D721Med (cell line): ENCODE measurements at places on chromosomes 7 and 10.

- DNase-seq: no peak
Measured at GRCh38 chr7:92633211-92633906, 43.2 kb upstream of the FAM133B start.

- DNase-seq: no peak
Measured at GRCh38 chr10:6071181-6072175, 9.3 kb upstream of the IL2RA start.

- no peak for DNase-seq
Measured at GRCh38 chr7:91993976-91994375, 53.3 kb downstream of the AKAP9 start.

DNA sequence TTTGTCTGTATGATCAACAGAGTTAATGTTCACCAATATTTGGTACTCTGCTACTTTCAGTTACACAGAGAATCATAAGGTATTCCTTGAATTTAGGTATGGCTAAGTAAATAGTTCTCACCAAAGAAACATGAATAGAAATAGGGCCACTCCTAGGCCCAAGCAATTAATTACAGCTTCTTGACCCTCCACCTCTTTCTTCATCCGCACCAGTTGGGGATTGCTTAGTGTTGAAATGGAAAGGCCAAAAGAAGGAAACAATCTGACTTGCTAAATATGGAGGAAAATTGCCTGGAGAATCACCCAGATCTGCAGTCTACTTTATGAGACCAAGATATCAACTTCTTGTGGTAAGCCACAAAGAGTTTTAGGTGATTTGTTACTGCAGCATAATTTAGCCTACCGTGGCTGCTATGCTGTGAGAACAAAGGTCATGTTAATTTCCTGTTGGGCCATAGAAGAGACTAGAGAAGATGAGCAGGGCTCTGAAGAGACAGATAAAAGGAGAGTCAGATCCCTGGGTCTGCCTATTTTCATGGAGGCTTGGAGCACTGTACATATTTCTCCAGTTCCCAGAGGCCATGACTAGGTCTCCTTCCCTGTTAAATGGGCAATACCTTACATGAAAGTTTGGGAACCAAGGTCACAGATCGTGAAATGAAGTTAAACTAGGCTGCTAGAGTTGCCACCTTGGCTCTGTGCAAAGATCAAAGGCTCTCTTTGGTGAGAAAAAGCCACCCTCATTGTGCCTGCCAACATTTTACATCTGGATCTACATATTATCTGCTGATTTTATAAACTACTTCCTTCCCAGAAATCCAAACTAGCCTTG lies 93.3 kb upstream of the GDF10 start:
- no peak for DNase-seq

- no peak for DNase-seq
Measured at GRCh38 chr7:24702755-24703154, 54.5 kb downstream of the GSDME start.

DNA sequence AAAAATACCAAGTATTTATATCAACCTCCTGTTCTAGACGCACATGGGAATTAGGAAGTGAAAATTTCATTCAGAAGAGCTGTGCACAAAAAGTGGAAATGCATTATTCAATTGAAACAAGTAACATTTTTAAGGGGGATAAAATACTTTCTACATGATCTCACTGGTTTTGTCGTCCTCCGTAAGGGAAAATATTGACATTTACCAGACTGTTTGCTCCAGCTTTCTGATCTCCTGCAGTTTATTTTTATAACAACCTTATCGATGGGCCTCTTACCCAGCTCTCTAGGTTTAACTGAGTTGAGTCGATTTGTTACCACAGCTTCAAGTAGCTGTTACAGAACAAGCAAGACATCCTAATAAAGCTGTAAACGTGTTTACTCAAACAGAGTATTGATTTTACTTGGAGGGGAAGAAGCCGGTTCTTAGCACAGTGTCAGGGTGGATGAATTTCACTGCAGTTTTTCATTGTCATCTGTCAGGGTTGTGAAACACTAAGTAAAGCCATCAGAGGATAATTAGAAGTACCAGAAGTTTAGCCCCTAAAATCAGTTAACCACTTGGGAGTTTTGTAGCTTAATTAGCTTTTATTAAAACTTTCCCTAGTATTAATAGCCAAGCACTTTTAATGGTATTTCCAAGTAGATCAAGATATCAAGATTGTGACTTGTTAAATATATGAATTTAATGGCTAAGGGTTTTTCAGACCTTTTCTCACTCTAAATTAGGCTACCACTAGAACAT lies 142.6 kb upstream of the KAT6B start:
- DNase-seq: no peak

GRCh38 chr10:72542396-72542815 lies 83.5 kb downstream of the MICU1 start:
- DNase-seq: no peak

- DNase-seq: no peak
Measured at GRCh38 chr7:155516466-155516865, 29.9 kb downstream of the CNPY1 start.

DNA sequence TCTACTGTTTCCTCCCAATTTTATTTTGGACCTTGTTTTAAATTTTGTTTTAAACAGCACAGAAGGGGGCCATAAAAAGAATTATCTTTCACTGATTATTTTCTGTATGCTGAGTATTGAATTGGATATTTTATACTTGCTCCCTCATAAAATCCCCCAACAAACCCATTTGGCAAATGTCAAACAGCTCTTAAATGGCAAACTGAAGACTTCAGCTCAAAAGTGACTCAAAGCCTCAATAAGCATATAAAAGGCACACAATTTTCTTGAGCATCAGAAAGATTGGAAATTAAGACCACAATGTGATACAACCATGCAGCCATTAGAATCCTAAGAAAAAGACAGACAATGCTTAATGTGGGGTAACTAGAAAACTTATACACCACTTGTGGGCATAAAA lies 199.2 kb downstream of the SEMA3E start:
- no peak for DNase-seq

DNA sequence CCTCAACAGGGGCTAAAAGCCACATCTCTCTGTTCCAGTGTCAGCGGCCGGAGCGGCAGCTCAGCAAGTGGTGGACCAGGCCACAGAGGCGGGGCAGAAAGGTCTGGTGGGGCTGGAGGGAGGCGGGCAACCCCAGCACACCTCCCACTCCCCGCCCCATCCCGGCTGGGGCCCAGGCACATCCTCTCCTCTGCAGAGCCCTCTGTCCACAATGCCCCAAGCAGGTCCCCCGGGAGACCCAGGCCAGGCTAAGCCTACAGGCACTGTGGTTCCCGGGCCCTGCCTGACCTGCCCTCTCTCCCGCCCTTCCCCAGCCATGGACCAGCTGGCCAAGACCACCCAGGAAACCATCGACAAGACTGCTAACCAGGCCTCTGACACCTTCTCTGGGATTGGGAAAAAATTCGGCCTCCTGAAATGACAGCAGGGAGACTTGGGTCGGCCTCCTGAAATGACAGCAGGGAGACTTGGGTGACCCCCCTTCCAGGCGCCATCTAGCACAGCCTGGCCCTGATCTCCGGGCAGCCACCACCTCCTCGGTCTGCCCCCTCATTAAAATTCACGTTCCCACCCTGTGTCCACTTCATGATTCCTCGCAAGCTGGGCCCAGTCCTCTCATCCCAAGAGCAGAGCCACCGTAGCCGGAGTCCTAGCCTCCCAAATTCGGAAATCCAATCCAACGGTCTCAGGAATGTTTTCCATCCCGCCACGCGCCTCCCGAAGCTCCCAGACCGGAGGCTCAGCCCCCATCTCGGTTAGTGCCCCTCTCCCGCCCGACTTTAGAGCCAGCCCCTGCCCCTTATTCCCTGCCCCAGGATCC lies 2.1 kb downstream of the ADIRF start:
- no peak for DNase-seq

DNA sequence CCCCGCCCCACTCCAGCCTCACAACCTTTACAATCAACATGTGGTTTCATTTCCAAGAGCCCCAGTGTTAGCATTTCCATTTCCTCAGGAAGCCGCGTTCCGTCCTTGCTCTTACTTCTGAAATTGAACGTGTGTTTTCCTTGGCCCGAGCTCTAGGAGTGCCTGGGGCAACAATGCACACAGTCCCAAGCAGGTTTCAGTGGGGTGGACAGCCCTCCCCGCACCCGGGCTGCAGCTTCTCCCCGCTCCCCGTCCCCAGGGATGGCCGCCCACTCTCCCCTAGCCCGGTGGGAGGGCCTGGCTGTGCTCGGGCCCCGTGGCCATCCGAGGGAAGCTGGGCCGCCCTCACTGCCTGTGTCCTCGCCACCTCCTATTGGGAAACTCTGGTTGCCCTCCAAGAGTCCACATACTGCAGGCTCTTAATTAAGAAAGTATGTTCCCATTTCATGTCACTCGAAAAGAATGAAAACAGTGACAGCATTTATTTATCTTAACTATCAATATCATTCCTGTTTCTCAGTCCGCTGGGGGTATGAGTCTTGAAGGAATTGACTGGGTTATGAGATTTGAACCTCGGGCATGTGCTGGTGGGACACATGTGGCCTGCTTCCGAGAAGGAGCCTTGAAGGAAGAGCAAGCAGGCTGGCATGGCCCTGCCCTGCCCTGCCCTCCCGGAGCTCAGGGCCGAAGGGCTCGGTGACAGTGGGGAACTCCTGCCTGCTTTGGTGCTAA lies 163.8 kb downstream of the GRK5 start:
- DNase-seq: no peak

DNA sequence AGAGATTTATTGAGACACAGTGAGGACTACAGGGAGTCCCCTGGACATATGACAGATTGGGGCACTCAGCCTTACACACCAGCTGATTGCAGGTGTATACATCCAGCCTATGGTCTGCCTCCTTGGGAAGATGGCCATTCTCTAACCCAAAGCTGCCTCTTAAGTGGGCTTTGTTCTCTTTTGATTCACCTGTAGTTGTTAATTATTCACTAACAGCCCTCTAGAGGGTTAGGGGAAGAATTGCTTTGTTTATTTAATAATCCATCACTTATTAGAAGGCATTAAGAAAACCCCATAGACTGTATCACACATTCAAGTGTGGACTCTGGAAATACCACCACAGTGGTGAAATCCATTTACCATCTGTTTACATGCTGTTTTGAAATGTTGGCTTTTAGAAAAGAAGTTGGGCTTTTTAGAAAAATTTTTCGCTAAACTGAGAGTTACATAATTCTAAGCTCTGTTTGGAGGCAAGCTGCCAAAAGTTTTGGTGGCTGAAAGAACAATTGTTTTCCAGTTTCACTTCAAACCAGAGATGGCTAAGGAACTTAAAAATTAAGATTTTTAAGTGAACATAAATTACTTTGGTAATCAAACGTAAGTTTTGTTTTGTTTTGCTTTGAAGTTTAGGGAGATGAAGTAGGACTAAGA lies 379.1 kb downstream of the ADRA2A start:
- DNase-seq: no peak
